ENCODE measurements at places on chromosomes 12 and 14.

DNA sequence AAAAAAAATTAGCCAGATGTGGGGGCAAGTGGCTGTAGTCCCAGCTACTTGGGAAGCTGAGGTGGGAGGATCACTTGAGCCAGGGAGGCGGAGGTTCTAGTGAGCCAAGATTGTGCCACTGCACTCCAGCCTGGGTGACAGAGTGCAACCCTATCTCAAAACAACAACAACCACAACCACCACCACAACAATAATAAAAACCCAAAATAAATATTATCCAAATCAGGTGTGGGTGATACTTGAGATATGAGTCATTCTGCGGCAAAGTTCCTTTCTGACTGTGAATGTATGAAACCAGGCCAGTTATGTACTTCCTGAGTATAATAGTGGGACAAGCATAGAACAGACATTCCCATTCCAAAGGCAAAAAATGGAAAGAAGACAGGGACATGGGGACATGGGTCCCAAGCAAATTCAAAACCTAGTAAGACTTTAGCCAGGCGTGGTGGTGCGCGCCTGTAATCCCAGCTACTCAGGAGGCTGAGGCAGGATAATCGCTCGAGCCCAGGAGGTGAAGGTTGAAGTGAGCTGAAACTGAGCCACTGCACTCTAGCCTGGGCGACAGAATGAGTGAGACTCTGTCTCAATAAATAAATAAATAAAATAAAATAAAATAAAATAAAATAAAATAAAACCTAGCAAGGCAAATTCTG is 9.7 kb upstream of the ERC1 start:
- DNase-seq = no peak

DNA sequence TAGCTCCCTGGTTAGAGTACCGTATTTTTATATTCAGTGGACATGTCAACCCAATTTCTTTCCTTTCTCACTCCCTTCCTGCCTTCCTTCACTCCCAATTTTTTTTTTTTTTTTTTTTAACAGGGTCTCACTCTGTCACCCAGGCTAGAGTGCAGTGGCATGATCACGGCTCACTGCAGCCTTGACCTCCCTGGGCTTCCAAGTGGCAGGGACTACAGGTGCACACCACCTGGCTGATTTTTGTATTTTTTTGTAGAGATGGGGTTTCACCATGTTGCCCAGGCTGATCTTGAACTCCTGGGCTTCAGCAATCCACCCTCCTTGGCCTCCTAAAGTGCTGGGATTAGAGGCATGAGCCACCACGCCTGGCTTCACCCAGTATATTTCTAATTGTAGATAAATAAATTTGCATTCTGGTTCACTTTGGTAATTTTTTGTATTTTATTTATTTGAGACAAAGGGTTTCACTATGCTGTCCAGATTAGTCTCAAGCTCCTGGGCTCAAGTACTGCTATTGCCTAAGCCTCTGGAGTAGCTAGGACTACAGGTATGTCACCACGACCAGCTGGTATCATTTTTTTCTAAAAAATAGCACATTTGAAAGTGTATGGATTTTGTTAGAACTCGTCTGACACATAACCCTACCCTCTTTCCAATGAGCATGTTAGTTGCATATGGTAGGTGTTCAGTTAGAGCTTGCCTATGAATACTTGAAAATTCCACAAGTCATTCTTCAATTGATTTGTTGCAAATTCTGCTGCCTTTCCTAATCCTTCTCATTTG is 15.7 kb downstream of the SLC38A2 start:
- no peak for DNase-seq

DNA sequence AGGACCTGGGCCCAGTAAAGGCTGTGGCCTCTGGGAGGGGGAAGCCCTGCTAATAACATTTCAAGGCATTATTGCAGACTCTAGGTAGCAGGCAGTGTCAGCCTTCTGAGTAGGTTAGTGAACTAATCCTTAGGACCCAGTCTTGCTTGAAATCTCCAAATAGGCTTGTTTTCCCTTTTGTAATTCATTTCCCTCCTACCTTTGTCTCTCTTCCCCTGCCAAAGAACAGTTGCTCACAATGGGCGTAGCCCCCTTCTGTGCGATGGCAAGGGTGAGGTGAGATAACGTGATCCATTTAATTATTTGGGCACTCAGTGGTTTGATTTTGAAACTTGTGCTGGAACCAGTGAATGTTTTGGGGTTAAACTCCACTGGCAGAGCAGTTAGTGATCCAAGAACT is 10.9 kb downstream of the PELI2 start:
- no peak for DNase-seq

DNA sequence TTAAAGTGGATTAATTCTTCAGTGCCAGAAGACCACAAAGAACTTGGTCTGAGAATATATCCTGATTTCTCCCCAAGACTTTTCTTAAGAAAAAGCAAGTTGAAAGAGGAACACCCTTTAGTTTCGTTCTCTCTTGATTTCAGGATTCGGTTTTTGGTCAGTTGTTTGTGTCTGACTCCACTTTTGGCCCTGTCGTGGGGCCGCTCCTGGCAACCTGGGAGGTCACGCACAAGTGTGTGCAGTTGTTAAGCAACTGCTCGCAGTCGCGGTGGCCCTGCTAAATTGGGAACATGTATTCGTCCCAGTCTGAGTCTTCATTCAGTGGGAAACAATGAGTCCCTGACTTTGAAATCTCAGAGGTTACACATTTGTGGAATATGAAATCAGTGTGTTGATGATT is 68.7 kb downstream of the RGS6 start:
- DNase-seq = peak; percentile 46

DNA sequence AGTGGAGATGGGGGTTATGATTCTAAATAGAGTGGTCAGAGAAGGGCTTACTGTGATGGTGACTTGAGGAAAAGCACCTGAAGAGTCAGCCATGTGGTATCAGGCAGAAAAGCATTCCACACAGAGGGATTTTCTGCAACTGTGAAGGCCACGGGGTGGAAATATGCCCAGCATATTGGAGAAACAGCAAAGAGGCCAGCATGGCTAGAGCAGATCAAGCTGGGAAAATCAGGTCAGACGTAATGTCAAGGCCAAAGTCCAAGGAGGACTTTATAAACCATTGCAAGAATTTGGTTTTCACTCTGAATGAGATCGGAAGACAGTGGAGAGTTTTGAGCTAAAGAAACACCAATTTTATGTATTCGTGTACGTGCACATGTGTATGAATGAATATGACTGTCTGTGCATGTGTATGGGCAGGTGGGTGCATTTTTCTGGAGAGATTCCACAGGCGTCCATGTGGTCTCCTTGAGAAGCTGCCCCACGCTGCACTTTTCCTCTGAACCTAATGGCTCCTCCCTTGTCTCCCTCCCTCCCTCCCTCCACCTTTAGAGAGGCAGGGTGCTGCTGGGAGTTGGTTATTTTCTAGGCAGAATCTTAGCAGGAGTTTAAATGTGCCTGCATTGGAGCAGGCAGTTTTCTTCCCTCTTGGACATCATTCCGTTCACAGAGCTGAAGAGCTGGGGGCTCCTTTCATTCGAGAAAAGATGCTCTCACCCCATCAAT is 97.4 kb upstream of the PPP4R3A start:
- DNase-seq = no peak

DNA sequence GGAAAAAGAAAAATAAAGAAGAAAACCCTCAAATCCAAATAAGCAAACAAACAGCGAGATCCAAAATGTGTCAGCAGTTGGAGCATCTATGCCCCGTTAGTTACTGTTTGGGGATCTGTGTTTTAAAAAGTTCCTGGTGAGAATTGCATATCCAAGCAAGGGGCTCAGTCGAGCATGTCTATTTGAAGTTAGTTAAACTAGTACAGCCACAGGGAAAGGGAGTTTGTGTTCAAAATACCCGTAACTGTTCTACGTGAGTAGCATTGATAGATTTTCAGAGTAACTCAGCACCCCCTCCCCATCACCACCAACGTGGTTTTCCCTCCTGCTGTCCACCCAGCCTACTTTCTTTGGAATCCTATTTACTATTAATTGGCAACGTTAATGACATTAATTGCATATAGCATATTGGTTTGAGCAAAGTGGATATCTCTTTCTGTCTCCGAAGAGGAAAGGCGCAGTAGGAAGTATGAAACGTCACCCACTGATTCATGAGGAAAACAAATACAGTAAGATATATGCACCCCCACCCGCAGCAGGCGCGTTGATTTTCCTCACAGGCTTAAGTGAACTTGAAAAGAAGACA is 1.5 kb downstream of the NPAS3 start:
- DNase-seq = peak; percentile 56

GRCh38 chr14:67228325-67228984 is 12.8 kb upstream of the PALS1 start:
- no peak for DNase-seq

DNA sequence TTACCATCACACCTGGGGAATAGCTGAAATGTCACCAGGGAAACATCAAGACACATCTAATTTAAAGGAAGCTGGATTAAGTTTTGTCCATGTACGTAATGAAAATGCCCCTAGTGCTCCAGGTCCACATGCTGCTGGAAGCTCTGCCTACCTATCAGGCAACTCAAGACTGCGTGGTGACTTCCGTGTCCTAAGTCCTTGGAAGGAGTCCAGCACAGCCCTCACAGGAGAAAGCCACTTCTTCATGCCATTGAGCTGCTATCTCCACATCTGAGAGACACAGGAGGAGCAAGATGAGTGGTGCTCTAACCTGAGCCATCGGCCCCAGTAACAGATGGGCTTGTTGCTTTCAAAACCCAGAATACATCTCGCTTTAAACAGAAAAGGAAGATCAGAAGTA is 316.4 kb downstream of the DPF3 start:
- DNase-seq = no peak

DNA sequence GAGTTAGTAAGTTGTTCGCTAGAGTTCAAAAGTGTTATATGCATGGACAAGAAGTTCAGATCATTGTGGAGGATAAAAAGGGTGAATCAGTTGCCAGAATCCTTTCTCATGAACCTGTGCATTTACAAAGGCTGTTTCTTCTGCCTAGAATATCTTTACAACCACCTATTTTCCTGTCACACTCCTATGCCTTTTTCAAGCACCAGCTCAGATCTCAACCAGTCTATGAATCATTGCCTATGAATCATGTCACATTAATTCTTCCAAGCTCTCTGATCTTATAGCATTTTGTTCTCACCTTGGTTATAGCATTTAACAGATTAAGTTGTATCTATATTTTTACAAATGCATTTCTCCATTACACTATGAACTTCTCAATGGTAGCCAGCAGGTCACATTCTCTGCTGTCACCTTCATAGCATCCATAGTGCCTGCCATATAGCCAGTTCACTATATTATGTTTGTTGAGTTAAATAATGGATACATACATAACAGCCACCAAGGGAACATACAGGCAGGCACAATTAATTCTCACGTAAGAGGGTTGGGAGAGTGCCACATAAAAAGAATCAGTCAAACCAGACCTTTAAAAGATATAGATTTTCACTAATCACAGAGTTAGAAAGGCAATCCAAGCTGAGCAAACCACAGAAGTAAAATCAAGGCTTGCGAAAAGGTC is 573.0 kb downstream of the FOXG1 start:
- DNase-seq = no peak

DNA sequence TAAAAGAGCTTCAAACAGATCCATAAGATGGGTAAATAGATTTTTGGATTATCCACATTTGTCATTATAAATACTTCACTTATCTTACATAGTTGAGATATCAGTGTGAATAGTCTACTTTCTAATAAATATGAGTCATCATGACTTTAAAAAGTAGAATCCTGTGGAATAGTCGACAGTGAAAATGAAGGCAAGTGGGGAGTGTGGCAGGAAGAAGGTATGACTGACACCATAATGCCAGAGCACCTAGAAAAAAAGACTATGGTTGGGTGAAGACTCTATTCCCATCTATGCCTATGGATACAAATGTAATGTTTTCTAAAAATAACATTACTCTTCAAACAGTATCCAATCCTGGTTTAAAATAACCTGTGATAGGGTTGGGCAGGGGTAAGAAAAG is 117.5 kb downstream of the MDGA2 start:
- no peak for DNase-seq

DNA sequence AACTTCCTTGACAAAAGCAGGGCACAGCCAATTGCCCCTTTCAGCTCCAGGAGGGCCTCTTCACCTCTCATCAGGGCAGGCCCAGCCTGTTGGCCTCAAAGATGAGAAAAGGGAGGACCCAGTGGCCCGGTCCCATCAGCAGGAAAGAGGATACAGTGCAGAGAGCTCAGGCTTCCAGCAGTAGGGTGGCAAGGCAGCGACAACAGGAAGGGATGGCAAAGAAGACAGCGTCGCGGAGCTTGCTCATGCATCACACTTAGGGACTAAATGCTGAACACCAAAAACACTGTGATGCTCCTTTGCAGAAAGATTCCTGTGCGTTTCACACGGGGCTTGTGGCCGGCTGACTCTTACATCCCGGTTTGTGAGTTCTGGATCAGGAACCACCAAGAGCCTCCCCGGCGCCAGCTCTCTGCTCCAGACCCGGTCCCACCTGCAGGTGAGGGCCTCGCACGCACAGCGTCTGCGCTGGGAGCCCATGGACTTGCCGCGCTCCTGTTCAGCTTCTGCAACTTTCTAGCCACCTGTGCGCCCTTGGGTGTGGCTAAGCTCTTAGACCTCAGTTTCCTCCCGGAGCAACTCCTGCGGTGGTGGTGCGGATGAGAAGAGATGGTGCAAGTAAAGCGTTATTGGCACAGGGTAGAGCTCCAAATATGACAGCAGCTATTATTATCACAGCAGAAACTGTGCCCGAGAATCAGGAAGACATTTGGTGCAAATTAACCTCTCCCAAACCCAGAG is 15.3 kb upstream of the BCL7A start:
- DNase-seq = no peak

DNA sequence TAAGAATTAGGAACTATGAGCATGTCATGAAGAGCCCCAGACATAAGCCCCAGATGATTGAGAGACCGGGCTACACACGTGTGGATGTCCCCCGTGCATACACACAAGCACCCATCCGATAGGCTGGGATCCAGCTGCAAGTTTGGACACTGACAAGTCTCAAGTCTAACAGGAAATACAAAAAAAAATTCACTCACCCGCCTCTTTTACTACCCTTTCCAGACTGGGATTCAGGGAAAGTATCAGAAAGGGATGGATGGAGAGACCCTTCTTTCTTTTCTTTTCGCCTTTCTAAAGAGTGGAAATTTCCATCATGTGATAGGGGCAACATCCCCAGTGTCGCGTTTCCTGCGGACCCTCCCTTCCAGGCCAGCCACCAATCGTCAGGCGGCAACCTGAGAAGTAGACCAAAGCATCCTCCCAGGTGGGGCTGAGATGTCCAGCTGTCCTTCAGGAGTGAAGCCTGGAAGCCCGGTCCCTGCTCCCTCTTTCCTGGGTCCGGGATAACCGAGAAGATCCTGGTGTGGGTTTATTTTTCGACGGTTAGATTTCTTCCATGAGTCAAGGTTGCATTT is 6.4 kb upstream of the SLC38A4 start:
- DNase-seq = peak; percentile 21

- DNase-seq = no peak
Observed at GRCh38 chr12:40907115-40907527, 214.9 kb downstream of the CNTN1 start.

GRCh38 chr12:124564971-124565491 is 2.4 kb downstream of the NCOR2 start:
- no peak for DNase-seq

DNA sequence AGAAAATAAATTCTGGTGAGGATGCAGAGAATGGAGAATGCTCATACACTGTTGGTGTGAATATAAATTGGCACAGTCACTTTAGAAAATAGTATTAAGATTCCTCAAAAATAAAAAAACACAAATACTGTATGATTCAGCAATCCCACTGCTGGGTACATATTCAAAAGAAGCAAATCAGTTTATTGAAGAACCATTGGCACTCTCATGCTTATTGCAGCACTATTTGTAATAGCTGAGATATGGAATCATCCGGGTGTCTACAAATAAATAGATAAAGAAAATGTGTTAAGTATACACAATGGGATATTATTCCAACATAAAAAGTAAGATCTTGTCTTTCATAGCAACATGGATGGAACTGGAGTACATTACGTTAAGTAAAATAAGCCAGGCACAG is 579.4 kb upstream of the SEL1L start:
- DNase-seq = no peak
